ENCODE measurements at places on chromosomes 11 and 22.
A peak's percentile ranks its signal among the peaks of the same experiment; 100 is the strongest.

DNA sequence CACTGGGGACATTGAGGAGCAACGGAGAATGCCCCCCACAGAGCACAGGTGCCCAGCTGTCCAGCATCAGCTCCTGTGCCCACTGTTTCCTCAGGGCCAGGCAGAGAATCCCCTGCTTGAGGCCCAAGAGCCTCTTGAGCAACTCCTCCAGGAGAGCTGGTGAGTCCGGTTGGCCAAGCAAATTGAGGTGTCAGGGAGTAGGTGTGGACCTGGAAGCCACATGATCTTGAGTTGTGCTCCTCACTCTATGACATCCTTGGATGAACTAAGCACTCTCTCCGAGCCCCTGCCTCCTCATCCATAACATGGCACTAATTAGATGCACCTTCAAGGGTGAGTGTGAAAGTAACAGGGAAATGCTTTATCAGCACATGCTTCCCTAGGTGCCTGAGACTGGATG, 121.3 kb downstream of the DBX1 start:
- no peak for DNase-seq

- no peak for DNase-seq
Measured at GRCh38 chr11:58845386-58845785, 882 bp upstream of the GLYATL2 start.

DNA sequence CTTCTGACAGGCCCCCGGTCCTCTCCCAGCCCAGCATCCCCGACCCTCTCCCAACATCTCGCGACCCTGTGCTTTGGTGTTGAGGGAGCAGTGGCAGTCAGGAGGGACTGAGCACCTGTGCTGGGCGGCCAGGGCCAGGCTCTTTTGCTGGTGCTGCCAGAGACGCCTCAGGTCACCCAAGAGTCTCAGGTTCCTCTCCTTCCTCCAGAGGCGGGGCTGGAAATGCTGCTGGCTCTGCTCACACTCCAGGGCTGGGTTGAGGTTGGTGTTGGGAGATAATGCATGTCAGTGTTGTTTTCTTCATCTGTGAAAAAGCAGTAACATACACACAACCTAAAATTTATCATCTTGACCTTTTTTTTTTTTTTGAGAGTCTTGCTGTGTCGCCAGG, 1.2 kb upstream of the IGLL1 start:
- DNase-seq, result no peak

DNA sequence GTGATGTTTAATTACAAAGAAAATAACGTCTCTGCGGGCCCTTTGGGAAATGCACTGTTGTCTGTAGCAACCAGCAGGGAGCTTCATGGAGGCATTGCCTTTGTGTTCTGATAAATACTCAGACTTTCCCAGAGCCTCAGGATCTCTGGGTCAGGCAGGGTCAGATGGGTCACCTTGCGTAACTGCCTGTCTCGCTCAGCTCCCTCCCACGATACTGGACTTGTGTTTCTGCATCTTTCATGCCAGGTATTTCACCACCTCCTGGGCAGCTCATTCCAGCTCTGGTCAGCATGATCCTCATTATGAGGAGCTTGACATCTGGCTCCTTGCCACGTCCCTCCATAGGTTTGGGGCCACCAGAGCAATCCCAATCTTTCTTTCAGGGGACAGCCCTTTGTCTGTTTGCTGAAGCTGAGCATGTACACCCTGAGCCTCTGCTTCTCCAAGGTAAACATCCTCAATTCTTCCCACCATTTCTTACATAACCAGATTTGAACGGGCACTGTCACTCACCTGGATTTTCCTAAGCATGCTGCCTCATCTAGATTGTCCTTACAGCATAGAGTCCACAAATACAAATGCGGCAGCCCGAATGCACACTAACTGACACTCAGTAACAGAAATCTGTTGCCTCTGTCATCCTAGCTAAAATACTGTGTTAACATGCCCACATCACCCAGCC, 162.3 kb downstream of the LARGE1 start:
- DNase-seq, result peak; percentile 27

DNA sequence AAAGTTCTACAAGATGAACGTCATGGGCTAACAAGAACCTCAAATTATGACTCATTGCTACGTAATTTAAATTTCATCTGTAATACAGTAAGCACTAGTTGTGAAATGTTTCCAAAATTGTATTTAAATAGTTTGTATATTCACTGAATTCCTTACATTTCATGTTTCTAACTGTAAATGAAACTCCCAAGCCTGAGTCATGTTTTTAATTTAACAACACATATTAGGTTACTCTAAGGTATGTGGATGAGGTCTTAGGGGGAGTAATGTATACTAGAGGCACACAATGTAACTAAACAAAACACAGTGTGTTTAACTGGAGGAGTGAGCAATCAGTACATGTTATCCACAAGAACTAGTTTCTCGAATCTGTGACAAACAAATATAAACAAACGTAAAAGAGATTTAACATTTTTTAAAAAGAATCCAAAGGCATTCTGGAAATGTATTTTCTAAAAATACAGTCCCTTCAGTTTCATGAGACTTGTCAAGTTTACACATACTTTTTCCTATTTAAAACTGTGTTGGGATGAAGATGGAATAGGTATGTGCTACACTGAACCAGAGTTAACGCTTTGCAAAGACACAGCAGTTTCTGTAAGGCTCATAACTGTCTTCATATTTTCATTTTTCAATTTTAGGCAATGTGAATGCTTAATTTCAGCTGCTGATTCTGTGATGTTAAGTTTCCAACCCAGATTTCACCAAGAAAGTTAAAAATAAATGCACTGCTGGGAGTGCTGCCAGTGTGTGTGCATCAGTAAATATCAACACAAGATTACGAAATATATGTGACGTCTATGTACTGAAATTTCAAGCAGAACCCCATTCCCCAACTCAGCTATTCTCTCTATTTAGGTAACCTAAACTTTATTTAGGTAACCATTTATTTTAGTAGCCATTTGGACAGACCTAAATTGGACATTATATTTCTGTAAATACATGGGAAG, 52.6 kb downstream of the PITPNB start:
- DNase-seq, result no peak

GRCh38 chr11:35927104-35927503, 16.8 kb upstream of the LDLRAD3 start:
- no peak for DNase-seq

DNA sequence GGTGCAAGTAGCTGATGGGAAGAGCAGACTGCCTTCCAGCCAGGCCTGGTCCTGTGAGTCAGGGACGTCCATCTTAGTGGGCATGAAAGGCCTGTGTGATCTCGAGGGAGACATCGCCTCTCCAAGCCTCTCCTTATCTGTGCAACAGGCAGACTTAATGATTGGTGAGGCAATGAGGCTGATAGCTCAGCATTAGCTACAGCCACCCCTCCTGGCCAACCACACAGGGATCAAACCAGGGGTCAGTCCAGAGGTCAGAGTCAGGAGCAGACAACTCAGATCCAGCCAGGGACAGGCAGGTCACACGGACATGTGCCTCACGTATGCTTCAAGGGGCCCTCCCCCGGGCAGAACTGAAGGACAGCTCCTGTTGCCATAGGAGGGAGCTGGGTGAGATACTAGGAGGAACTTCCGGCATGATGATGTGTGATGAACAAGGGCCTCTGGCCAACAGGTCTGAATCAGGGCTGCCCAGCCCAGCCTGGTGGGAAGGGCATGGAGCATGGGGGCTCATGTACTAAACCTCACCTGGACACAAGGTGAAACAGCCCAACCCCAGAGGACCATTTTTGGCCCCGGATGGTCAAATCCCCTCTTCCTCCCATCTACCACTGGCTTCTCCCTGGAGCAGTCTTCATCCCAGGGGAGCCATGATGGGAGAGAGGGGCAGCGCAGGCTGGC, 2.8 kb upstream of the APOC3 start:
- peak; percentile 63 for DNase-seq

DNA sequence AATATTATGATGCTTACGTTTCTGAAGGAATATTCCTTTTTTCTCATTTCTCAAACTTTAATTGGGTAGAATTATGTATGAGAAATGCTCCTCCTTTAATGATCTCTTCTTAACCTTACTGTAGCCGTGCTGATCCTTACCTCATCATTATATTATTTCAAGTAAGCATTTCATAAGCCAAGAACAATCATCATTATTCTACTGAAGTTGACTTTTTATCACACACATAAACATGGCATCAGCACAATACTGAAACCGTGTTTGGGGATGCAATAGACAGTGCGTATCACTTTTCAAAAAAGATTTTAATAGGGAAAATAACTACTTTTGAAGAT, 162.8 kb downstream of the ARHGAP42 start:
- no peak for DNase-seq
